ENCODE measurements at places on chromosomes 3 and 15.
A peak's percentile ranks its signal among the peaks of the same experiment; 100 is the strongest.

DNA sequence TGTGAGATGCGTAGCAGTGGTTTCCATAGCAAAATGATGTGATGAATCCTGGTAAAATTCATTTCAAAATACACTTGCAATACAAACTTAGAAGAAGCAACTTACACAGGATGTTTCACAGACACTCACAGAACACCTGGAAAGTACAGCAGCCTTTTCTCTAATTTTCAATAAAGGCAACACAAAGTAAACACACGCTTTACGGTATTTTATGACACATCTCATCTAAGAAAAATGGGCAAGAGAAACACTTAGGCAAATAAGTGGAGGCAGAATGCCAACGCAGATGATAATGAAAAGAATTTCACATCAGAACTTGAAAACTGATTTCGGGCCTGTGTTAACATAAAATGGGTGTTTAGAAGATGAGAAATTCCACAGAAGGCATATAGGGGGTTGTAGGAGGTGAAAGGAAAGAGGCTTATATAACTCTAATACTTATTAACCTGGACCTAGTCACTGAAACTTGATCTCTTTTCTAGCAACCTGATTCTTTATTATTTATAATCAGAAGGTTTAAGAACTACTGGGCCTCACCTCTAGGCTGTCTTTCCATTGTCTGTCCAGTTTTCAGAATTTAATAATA is 25.6 kb upstream of the MAP3K13 start:
- DNase-seq, result no peak

DNA sequence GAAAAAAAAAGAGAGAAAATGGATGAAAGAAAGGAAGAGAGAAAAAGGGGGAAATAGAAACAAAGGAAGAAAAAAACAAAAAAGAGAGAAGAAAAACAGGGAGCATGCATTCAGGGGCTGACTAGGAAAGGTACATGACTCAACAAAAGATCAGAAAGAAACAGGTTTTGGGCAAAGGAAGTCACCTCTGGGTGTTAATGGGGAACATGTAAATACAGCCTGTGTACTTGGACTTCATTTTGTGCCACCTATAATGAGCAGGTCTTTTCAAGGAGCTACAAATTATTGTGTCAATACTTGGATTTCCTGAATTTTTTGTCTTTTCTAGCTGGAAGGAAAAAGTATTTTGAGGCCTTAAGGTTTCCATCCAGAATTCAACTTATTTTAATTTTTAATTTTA is 53.4 kb upstream of the CCDC50 start:
- no peak for DNase-seq

- DNase-seq, result no peak
Observed at GRCh38 chr3:139499536-139499935, 23.2 kb upstream of the RBP2 start.

GRCh38 chr3:106560451-106560966 is 691.7 kb upstream of the CBLB start:
- DNase-seq, result no peak

DNA sequence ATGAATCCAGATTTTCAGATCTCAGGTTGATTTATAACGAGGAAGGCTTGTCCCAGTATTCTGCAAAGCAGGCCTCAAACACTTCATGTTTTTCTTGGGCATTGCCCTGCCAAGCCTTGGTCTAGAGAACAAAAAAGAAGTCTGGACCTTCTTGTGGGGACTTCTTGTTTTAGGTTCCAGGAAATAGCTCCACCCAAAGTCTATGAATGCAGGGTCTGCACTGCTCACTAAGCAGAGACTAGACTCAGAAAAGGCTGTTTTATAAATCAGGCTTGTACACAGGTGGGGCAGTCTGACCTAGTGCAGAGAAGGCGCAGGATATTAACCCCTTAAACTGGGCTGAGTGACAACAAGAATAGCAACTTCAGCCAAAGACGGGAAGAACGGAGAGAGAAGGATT is 44.3 kb downstream of the GLB1 start:
- no peak for DNase-seq

GRCh38 chr15:32643907-32644445 is 2.5 kb downstream of the SCG5 start:
- DNase-seq, result no peak

GRCh38 chr15:71303977-71304376 is 188.7 kb downstream of the THSD4 start:
- DNase-seq, result no peak

DNA sequence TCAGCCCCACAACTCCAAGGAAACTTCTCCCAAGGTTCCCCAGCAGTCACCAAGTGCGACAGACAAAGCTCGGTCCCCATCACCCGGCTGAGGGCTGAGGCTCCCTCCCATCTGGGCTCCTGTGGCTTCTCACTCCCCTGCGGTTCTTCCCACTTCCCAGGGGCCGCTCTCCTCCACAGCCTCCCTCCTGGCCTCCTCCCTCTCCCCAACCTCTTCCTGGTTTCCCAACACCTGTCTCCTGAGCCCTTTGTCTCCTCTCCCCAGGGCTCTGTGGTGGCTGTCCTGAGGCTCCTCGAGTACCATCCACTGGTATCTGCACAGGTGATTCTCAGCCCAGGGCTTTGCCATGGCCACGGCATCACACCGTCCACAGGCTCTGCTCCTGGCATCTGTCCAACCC is 113.2 kb upstream of the NSMCE3 start:
- DNase-seq, result no peak

- no peak for DNase-seq
Observed at GRCh38 chr15:25784876-25785640, 78.1 kb downstream of the ATP10A start.

DNA sequence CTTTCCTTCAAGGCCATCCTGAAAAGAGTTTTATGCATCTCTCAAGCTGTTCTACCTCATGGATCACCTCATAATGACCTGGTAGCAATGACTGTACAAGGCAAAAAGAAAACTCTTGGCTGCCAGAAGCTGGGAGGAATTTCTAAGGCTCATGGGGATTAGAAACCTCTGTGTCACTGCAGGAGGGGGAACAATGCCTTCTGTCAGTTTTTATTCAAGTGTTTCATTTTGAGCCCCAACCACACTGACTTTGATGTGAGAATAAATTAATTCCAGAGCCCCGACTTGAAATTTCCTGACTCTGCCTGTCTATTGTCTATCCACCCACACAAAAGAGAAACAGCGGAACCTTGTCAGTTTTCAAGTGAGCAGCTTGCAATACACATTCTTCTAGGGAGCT is 58.7 kb upstream of the MRPL3 start:
- no peak for DNase-seq

DNA sequence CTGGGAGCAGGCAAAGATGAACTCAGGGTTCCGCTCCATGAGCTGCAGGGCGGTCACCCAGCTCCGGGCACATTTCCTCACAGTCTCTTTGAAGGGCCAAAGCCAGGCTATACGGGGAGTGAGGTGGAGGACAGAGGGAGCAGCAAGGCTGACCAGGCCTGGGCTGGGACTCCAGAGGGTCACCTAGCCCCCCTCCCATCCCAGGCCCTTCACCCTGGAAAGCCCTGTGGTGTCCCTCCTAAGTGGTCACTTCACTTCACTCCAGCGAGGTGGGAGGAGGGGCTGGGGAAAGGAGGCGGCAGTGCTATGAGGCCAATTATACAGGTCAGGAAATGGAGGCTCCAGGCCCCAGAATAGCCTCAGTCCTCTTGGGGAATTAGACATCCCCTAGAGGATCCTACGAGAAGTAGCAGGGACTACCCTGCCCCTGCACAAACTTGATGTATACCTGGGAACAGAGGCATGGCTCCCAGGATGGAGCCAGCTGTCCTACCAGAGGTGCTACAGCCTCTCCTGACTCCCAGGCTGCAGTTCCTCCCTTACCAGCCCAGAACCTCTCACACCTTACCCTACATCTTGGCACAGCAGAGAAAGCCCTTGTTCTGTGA is 5.7 kb downstream of the MAN2C1 start:
- DNase-seq, result no peak

DNA sequence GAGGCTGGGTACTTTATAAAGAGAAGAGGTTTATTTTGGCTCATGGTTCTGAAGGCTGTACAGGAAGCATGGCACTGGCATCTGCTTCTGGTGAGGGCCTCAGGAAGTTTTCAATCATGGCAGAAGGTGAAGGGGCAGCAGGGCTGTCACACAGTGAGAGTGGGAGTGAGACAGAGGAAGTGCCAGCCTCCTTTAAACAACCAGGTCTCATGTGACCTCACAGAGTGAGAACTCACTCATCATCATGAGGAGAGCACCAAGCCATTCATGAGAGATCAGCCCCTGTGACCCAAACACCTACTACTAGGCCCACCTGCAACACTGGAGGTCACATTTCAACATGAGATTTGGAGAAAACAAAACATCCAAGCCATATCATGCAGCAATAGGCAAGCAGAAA is 9.3 kb upstream of the RFTN1 start:
- no peak for DNase-seq

- no peak for DNase-seq
Observed at GRCh38 chr3:191353022-191353777, 22.9 kb upstream of the UTS2B start.

GRCh38 chr15:39511916-39512260 is 69.0 kb upstream of the THBS1 start:
- DNase-seq, result no peak

- DNase-seq, result no peak
Observed at GRCh38 chr15:77145370-77145769, 74.5 kb upstream of the TSPAN3 start.

GRCh38 chr3:179072100-179072438 is 460 bp upstream of the ZMAT3 start:
- peak; percentile 45 for DNase-seq

- no peak for DNase-seq
Observed at GRCh38 chr15:65979837-65980236, 110.5 kb downstream of the RAB11A start.

DNA sequence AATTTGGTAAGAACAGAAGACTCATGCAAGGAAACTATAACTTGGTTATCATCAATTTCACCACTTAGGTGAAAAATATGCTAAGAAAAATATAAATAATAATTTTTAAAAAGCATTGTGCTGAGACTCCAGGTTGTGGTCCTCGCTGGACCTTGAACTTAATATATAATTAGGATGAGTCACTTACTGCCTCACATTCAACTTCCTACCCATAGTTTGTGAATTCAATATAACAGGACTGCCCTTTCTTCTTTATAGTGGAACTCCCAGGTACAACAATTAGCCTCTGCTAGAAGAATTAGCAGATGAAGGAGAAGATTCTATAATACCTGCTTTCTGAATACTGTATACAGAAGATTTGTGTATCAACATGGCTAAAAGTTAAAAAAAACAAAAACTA is 149.1 kb upstream of the SPRED1 start:
- DNase-seq, result no peak
